ENCODE measurements at places on chromosomes 7 and 10.

DNA sequence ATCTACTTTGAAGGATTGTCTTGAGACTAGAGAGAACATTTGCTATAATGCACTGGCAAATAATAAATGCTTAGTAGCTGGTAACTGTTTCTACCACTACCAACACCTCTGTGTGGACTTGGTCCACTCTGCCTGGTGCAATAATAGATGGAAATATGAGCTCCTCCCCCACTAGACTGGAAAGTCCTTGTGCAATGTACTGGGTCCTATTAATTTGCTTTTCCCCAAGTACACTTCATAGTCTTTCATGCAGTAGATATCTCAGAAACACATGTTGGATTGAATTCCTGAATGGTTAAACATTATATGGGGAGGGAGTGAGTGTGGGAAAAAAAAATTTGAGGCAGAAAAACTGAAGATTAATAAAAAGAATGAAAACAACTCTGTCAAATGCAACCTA lies 119.3 kb downstream of the C10orf90 start:
- DNase-seq: no peak

DNA sequence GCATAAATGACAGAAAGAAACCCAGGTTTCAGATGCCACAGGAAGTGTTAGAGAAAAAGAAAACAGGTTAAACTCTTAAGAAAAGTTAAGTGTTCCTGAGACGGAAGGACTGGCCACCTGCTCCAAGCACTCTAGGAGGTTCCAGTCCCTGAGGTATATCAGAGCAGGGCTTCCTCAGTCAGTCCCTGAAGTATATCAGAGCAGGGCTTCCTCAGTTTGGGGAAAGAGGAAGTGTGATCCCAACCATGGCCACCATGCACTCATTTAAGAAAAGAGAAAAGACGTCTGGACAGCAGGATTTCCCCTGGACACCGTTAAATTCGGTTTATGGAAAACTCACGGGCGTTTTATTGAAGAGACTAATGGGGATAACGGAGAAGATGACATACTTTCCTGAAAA lies 133.4 kb upstream of the PFKP start:
- DNase-seq: no peak

DNA sequence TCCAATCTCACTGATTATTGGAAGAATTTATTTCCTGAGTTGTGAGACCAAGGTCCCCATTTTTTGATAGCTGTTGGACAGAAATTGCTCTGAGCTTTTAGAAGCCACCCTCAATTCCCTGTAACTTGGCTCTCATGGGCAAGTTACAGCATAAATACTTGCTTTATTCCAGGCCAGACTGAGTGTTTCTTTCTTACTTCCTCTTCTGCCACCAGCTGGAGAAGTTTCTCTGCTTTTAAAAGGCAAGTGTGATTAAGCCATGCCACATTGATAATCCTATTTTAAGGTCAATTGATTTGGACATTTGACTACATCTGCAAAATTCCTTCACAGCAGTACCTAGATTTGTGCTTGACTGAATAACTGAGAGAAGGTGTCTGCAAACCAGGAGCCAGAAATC lies 14.1 kb upstream of the TAS2R41 start:
- DNase-seq: no peak

DNA sequence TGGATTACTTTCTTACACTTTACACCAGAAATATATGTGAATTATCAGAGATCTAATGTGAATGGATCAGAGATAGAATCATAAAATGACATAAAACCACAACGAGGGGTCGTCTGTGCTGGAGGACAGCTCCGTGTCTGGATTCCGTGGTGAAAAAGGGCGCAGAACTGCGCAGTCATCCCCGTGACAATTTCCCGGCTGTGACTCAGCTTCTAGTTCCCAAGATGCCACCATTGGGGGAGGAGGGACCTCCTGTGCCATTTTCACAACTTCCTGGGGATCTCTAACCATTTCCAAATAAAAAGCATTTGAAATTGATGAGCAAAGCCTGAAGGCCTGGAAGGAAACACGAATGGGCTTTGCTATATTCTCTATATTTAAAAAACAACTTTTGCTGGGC lies 72.1 kb downstream of the PDGFA start:
- DNase-seq: no peak

DNA sequence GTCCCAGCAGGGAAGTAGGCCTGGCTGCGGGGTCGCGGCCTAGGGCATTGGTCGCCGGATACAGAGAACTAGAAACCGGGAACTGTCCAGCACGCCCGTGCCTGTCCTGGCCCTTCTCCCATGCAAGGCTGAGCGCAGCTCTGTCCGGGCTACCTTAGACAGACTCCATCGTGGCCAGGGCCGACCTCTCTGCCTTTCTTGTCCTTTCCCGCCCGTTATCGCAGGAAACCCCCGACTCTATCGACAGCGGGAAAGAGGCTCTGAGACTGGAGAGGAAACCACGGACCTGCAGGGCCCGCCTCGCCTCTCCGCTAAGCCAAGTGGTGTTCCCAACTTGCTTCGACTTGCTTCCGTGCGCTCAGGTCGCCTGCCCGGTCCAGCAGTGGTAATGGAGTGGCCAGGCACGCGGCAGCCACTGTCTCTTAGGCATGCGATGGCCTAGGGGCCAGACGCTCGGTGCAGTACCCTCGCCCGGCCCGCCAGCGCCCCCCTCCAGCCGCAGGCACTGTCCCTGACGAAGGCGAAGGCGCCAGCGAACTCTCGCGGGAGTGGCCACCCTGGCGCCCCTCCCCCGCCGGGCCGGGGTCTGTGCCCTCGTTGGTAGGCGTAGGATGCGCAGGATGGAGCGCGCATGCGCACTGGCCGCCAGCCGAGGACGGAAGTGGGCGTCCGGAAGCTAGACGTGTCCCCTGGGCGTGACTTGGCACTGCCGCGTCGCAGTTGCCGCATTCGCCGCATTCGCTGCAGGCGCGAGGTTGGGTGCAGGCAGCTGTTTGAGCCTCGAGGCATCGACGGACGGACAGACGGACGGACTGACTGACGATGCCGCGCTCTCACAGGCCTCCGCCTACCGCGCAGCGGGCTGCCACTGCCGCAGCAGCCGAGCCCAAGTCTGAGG lies 54.4 kb downstream of the MCMBP start:
- DNase-seq: peak; percentile 22

DNA sequence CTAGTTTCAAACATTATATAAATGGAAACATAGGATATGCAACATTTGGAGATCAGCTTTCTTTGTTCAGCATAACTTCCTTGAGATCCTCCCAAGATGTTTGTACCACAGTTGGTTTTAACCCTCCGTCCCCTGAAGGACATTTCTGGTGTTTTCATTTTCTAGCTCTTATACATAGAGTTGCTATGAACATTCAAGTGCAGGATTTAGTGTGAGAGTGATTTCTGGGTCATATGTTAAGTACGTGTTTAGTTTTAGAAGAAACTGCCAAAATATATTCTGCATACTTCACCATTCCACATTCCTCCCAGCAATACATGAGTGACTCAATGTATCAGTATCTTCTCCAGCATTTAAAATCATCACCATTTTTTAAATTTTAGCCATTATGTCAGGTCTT lies 588.7 kb upstream of the PFKP start:
- no peak for DNase-seq

- DNase-seq: no peak
These were observed 41.9 kb upstream of the NXPH1 start for GRCh38 chr7:8391353-8392062.

- DNase-seq: no peak
These were observed 76.7 kb downstream of the CFAP58 start for GRCh38 chr10:104430360-104430759.

DNA sequence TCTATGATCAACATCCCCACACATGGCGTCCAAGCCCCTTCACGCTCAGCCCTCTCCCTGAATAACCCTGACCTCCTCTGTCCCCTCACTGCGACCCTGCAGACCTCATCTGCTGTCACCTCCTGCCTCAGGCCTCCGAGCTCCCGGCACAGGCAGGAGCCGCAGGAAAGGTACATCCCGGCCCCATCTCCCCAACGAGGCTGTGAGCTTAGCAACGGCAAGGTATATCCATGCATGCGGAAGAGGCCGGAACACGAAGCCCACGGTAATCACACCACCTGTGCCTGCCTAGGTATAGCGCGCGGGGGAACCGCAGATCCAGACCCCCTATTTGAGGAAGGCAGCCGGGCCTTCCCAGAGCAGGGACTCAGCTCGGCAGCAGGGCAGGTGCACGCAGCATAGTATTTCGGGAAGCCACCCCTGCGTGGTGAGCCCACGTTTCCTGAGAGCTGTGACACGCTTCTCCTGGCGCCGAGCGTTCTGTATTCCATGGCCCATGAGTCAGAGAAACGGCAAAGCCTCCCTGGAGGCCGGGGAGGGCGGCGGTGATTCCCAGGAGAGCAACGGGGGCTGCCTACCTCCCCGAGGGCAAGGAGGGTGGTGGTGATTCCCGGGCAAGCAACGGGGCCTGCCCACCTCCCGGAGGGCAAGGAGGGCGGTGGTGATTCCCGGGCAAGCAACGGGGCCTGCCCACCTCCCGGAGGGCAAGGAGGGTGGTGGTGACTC lies 50.1 kb upstream of the DNAAF5 start:
- DNase-seq: no peak

GRCh38 chr10:26544932-26545331 lies 106.8 kb downstream of the APBB1IP start:
- DNase-seq: no peak

DNA sequence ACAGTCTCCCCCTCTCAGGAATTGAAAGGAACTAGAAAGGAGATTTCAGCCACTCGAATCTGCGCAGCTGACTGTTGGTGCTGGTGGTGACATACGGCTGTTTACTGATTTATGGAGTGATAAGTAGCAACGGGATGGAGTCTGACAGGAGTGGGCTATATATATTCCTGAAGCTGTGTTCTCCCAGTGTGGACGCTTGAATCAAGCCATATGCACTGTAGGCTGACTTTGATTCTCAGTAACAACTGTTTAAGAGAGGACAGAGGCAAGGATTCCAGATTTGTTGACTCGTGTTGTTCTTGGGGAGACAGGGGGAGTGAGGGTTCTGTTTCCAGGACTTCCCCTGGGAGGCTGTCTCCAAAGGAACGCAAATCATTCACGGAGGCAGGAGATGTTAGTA lies 260.1 kb upstream of the AUTS2 start:
- no peak for DNase-seq

- DNase-seq: no peak
These were observed 4.7 kb downstream of the RBM20 start for GRCh38 chr10:110648692-110649346.

GRCh38 chr7:153193144-153193595 lies 433.6 kb downstream of the ACTR3B start:
- no peak for DNase-seq

GRCh38 chr7:98617051-98617959 lies at the start of gene NPTX2:
Gene NPTX2 (plus strand): TSS chr7:98617285. CDS start chr7:98617462, 177 bp downstream.
- DNase-seq: no peak

DNA sequence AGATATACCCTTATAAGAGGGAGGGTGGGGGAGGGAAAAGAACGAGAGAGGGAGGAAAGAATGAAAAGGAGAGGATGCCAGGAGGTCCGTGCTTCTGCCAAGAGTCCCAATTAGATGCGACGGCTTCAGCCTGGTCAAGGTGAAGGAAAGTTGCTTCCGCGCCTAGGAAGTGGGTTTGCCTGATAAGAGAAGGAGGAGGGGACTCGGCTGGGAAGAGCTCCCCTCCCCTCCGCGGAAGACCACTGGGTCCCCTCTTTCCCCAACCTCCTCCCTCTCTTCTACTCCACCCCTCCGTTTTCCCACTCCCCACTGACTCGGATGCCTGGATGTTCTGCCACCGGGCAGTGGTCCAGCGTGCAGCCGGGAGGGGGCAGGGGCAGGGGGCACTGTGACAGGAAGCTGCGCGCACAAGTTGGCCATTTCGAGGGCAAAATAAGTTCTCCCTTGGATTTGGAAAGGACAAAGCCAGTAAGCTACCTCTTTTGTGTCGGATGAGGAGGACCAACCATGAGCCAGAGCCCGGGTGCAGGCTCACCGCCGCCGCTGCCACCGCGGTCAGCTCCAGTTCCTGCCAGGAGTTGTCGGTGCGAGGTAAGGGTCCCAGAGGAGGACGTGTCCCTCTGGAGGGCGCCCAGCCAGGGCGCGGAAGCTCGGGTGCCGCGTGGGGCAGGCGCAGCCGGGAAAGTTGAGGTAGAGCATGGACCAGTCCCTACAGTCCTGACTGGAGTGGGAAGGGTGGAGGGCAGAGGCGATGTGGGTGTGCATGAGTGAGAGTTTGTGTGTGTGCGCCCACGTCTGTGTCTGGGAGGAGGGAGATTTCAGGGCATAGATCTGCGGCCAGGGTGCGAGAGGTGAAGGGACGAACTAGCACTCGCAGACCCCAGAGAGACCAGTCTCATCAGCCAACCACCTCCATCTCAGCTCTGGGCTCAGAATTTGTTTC lies 844 bp downstream of the GRM3 start:
- no peak for DNase-seq

- no peak for DNase-seq
These were observed 23.8 kb upstream of the BICC1 start for GRCh38 chr10:58488921-58489320.

- no peak for DNase-seq
These were observed 7.3 kb upstream of the CABCOCO1 start for GRCh38 chr10:61655335-61655851.

DNA sequence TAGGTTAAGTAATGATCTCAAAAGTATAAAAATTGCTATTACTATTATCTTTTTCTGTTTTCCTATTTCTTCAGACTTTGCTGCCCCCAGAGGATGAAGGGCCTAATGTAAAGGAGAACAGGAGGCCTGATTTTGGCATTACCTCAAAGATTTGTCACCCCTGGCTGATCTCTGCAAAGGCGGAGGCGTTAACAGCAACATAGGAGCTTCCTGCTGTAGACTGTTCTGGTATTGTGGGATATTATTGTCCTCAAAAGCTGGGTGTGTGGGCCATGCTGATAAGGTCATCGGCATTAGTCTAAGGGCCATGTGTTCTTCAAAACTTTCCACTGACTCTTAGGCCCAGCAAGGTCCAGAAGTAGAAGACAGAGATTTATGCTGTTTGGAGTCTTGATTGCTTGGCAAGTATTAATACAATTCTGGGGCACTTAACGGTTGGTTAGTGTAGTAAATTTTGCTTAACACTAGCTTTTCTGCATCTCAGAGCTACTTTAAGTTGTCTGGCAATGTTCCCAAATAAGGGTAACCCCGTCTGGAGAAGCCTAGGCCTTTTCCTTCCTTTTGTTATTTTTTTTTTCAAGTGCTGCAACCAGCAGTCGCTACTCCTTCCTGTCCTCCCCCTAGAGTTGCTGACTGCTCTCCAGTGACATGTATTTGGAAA lies 14.0 kb upstream of the ENTPD1 start:
- DNase-seq: no peak

GRCh38 chr7:45074528-45075354 lies 14.0 kb downstream of the NACAD start:
- no peak for DNase-seq

Data from CD4-positive, alpha-beta T cell treated with Interleukin-2 at 100 ng/mL for 4 hours (primary cell).